ENCODE measurements at places on chromosomes 7 and 10.

DNA sequence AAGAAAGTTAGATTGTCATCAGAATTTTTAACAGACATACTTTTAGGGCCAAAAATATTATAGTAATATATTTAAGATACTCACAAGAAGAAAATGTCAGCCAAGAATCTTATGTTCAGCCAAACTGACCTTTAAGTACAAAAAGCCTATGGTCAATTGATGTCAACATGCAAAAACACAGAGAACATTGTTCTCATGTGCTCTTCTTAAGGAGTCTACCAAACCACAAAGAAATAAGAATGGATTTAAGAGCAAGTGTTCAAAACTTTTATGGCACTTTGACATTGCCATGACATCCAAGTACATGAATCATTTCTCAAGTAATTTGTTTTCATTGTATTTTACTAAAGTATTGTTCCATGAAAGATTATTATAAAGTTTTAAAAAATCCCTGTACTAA lies 180.4 kb downstream of the TMEM26 start:
- DNase-seq, result no peak

DNA sequence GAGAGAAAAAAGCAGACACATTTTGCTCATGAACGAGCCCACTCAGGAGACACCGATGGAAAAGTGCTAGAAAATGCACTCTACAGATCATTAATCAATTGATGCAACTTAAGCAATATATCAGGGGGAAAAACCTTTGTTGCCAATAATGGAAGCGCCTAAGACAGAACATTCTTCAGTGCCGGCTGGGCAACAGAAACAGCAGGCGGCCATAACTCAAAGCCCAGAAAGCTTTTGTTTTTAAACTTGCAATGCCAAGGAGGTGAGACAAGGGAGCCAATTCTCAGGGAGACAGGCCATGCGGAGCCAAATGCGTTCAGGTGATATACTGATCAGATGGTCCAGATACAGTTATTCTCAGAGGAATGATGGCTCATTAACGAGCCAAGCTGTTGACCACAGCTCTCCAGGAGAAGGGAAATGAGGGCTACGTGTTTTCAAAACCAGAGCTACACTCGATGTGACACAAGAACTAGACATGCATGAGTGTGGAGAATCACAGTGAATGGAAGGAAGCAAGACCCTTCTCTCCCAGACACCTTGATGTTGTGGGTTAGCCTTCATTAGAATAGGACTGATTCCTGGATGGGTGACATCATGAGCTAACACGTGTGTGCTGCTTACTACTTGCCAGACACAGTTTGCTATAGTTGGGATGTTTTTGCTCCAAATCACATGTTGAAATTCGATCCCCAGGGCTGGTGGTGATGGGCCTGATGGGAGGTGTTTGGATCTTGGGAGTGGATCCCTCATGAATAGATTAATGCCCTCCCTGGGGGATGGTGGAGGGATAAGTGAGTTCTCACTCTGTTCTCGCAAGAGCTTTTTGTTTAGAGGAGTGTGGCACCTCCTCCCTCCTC lies 79.1 kb upstream of the KCNMA1 start:
- DNase-seq, result no peak

GRCh38 chr10:9297580-9297979 lies 1243.1 kb downstream of the GATA3 start:
- DNase-seq, result no peak

DNA sequence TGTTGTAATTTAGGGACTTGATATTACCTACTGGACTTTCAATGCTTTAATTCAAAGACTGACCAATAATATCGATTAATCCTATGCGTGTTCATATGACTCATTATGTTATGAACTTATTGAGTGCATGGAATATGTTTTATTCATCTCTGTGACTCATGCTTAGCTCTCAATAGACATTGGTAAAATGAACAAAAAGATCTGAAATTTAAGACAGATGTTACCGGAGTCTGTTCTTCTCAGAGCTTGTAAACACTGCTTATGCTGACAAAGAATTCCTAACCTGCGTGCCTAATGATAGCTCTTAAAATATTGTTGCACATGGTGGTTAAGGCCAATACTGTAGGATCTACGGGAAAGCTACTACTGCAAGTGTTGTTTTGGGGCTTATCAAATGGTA lies 131.5 kb upstream of the ACBD5 start:
- no peak for DNase-seq

- no peak for DNase-seq
These were observed 124.5 kb downstream of the AOAH start for GRCh38 chr7:36599645-36600313.

- no peak for DNase-seq
These were observed 11.9 kb upstream of the COL1A2 start for GRCh38 chr7:94382746-94383145.

- DNase-seq, result no peak
These were observed 718 bp upstream of the STEAP4 start for GRCh38 chr7:88307412-88307811.

GRCh38 chr10:6255548-6256061 lies 52.9 kb downstream of the PFKFB3 start:
- DNase-seq, result no peak

- DNase-seq, result no peak
These were observed 819 bp downstream of the POLD2 start for GRCh38 chr7:44122529-44122928.

All from midbrain (tissue), 1 donor.